Activated naive CD8-positive, alpha-beta T cell treated with anti-CD3 and anti-CD28 coated beads, Interleukin-2, amount 50 U/mL, for 24 hours (primary cell): ENCODE measurements at places on chromosomes 4 and X.

- DNase-seq = no peak
These were observed 540.8 kb downstream of the ADGRL3 start for GRCh38 chr4:61740886-61741285.

DNA sequence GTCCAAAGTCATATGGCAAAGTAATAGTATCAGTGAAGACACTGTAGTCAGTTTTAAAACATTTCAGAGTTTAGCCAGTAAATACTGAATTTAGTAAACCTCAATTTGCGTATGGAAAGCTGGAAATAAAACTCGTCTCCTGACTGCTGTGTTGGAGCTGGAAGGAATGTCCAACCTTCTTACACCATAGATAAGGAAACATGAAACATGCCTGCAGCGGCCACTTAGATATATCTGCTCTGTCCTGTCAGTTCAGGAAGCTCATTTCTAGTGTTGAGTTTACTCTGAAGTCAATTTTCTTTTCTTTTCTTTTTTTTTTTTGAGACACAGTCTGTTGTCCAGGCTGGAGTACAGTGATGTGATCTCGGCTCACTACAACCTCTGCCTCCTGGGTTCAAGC, 21.2 kb downstream of the ARHGAP10 start:
- DNase-seq = no peak

DNA sequence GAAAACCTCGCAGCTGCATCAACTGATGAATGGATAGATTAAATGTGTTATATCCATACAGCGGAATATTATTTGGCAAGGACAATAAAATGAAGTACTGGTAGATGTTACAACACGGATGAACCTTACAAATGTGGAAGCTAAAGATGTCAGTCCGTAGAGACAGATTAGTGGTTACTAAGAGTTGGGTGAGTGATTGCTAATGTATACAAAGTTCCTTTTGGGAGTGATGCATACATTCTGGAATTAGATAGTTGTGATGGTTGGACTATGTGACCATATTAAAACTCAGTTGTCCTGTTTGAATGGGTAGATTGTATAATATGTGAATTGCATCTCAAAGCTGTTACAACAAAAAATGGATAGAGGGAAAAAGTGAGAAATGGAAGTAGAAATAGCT, 2.8 kb downstream of the FIP1L1 start:
- no peak for DNase-seq

- no peak for DNase-seq
These were observed 321.3 kb downstream of the ADGRL3 start for GRCh38 chr4:61521451-61521850.

DNA sequence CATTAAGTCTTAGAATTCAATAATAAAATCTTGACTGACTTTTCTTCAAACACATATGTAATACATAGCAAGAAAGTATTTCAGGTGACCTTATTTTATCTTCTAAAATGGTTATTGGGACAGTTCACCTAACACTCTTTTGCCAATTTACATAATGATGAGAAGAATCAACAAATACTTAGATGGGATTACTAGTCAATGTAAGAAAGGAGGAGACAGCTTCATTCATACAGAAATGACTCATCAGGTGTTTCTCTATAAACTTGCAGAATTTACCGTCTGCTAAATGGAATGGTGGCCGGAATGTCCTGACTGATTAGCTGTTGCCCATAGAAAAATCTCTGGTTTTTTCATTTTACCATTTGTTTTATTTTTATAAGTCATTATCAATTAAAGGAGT, 115.0 kb upstream of the ETNPPL start:
- no peak for DNase-seq

GRCh38 chr4:145540235-145540634, 58.6 kb downstream of the SMAD1 start:
- no peak for DNase-seq

DNA sequence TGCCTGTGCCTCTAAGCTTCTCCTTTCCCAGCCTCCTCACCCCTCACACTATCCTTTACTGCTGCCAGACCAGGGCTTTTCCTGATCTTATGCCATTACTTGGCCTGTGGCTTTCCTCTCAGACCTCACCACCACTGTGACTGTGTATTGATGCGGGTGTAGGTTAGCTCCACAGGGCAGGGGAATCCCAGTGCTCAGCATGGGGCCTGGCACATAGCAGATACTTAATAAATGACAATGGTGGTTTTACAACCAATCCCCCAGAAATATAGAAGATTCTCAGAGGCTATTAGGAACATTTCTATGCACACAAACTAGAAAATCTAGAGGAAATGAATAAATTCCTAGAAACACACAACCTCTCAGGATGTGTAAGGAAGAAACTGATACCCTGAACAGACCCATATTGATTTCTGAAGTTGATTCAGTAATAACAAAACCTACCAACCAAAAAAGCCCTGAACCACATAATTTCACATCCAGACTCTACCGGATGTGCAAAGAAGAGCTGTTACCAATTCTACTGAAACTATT, 129.6 kb upstream of the QRFPR start:
- no peak for DNase-seq

DNA sequence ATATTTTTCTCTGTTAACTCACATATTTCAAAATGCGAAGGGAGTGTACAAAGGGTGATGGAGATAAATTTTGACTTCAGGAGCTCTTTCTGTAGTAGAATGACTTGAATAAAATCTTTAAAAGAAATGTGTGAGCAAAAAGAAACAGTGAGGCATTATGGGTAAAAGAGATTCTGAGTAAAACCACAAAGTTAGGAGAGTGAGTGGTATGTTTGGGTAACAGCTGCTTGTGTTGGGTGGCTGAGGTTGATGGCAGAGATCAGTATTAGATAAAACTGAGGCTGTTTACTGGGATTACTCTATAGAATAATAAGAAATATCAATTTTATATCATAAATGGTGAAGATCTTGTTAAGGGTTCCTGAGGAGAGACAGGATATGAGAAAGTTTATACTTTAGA, 434.2 kb upstream of the AMOT start:
- DNase-seq = no peak

GRCh38 chrX:40094041-40094899, 3.5 kb downstream of the BCOR start:
- DNase-seq = no peak

GRCh38 chr4:61580721-61581377, 380.7 kb downstream of the ADGRL3 start:
- DNase-seq = no peak

DNA sequence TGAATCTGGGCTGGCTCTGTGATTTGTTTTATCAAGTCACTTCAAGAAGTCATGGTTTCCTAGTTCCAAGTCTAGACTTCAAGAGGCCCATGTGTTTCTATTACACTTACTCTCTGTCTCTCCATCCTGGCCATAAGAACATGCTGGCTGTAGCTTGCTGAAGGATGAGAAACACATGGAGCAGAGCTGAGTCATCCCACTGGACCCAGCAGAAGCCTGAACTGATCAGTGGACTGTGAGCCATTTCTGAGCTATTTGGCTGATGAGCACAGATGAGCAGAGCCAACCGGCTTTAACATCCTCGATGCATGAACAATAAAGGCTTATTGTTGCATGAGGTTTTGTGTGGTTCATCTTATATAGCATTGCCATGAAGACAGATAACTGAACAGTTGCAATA, 290.6 kb upstream of the BOD1L1 start:
- no peak for DNase-seq

- no peak for DNase-seq
These were observed 153.8 kb upstream of the KLF3 start for GRCh38 chr4:38510201-38510600.

DNA sequence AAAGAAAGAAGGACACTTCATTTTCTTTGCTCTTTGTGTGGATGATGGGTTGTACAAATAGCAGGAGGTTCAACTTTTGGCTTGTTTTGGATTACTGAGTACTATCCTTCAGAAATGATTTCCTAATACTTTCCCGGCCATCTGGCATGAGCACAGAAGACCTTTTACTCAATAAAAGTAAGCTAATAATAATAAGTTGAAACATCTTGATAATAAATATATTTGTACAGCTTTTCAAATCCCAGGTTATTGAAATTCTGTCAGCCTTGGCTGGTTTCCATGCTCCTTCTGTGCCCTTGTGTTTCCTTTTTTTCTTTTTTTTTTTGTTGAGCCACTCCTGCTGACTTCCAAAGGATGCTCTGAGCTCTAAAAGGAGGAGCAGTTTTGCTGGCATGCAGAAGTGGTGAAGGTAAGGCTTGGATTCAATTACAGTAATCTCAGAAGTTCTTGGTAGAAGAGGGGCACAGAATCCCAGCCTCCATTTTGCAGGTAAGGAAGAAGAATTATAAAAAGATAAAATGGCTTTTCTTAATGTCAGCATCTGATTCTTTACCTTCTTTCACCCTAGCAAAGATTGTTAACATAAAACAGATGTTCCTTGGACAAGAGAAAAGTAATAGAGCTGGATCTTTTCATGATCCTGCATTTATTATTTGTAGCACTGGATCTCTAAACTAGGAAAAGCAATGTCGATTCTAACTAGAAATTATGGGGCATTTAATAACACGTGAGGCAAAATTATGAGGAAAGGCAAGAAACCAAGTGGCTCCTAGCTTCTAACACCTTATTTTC, 31.9 kb downstream of the REPS2 start:
- no peak for DNase-seq

- no peak for DNase-seq
These were observed 16.0 kb upstream of the SH3TC1 start for GRCh38 chr4:8182858-8183725.

DNA sequence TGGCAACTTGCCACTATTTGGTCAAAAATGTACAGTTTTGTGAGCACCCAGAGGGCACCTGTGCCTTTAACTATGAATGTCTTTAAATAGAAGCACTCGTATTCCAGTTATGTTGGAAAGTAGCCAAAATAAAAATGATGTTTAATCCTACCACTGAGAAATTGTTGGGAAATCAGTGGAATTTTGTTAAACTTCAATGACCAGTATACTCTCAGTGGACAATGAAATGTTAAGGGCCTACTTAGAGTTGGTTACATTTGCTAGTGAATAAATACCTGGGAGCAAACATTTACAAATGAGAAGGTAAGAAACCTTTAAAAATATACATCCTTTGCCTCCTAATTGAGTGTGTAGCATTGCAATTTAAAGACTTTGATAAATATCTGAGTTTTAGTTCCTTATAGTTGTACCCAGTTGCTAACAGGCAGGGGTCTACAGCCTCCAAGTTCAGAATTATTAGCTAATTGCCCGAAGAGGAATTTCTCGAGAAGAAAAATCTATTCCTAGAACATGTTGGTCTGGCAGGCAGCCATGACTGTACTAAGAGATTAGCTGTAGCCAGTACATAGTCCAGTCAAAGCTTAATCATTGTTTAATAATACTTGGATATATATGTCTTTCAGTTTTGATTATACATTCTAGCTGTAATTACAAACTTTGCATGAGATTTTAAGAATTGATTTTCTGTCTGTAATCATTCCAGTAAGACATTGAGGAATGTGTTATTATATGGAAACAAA, 93.2 kb downstream of the IL1RAPL2 start:
- no peak for DNase-seq

GRCh38 chr4:2253160-2254084, 8.5 kb downstream of the MXD4 start:
- DNase-seq = no peak

DNA sequence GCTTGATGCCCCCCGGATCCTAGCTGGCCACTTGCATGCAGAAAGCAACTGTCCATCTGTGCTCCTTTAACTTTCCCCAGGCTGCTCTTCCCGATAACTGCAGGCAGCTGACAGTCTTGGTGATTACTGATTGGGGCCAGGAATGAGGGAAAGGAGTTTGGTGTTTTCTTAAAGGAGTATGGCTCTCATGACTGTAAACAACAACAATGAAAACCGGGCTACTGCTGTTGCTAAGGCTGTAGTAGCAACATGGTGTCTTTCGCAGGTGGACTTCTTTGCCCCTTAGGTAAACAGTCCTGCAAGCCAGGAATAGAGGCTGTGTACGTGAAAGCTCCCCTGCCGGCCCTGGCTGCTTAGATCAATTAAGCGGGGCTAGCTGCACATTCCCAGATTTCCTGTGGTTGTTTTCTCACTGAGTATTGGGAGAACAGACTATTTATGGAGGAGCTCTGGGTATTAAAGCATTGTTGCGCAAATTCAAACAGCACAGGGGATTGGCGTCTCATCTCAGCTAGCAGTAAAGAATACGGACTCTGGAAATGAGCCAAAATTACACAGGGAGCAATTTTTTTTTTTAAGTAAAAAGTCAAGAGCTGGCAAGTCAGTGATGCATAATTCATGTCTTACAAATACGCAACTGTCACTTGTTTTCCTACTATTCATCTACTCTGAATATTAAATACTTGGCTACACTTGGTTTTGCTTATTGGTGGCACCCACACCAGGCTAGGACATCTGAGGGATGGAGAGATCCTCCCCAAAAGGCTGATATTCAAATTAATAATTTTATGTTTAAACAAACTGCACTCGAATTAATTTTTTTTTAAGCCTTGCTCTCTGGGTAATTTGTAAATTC, 61.6 kb upstream of the NAP1L5 start:
- DNase-seq = no peak

DNA sequence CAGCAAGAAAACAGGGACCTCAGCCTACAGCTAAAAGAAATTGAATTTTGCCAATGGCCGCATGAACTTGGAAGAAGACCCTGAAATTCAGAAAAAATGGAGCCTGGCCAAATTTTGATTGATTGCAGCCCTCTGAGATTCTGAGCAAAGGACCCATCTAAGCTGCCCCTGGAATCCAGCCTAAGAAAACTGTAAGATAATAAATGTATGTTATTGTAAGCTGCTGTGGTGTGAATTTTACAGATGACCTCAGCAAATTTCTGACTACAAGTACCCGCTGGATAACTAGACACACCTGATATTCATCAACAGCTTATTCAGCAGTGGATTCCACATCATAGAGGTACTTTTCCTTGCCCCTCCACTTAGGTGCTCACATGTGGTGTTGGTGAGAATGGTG, 119.5 kb upstream of the EPHA5 start:
- no peak for DNase-seq

DNA sequence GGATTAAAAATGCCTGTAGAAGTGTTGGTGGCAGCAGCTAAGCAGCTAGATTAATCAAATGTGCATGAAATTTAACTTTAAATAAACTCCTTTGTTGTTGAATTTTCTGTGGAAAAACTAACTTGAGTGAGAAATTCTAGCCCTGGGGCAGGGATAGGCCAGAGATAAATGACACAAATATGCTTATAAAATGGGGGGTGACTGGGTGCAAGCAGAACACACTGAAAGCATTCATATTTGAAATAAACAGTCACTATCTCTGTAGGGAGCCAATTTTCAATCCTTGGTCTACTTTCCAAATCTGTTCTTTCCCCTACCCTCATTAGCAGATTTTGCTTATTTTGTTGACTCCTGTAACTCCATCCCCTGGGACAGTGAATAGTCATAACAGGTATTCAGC, 47.9 kb downstream of the RBPJ start:
- no peak for DNase-seq
